Ascending aorta (tissue), 2 donors: ENCODE measurements at places on chromosomes 1 and 21.

- DNase-seq = no peak
Observed at GRCh38 chr1:182783068-182783467, 6.5 kb upstream of the NPL start.

DNA sequence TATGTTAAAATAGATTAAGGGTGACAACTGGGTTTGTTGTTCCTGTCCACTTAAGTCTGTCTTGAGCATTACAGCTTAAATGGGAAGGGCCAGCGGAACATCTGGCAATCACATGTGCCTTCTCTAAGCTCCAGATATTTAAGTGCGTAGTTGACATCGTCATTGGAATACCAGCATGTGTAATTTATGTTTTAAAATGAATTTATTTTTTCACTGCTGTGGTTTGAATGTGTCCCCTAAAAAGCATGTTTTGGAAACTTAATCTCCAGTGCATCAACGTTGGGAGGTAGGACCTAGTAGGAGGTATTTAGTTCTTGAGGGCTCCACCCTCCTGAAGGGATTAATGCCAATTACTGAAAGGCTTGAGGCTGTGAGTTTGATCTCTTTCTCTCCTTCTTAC is 13.4 kb downstream of the ZCCHC17 start:
- no peak for DNase-seq

- no peak for DNase-seq
Observed at GRCh38 chr21:26136671-26137070, 33.9 kb downstream of the APP start.

DNA sequence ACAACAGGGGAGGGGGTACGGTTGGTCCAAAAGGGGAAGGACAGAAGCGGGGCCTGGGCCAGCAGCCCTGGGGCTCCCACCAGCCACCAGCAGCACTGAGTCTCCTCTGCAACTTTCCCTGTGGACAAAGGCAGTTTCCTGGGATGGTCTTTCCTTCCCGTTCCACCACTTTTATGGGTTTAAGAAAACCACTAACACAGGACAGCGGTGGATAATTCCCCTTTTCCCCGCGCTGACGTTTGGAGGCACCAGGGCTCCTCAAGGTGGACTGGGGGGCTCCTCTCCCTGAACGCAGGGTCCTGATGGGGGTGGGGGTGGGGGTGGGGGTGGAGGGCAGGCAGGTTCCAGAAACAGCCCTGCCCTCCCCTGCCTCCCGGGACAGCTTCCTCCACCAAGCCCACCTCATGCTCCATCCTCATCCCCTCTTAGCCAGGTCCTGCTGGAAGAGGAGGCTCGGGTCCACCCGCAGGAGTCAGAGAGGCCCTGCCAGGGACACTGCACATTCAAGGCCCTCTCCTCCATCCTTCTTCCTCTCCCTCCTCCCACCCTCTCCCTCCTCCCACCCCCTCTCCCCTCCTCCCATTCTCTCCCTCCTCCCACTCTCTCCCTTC is 4.8 kb upstream of the COL6A1 start:
- no peak for DNase-seq

DNA sequence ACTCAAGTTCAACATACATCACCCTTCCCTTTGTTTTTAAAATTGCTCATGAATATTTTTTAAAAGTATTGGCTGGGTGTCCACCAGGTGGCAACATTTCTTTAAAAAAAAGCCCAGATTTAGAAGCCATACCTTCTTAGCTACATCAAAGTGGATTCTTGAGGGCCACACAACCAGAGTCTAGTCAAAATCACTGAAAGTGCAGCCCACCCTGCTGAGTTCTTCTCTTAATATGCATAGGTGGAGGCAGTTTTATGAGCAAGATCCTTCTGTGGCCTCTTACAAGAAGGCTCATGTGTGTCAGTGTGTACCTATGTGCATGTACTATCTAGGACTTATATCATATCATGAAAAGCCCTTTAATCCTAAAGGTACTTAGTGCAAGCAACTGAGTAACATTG is 16.9 kb upstream of the GNG12 start:
- DNase-seq = no peak

DNA sequence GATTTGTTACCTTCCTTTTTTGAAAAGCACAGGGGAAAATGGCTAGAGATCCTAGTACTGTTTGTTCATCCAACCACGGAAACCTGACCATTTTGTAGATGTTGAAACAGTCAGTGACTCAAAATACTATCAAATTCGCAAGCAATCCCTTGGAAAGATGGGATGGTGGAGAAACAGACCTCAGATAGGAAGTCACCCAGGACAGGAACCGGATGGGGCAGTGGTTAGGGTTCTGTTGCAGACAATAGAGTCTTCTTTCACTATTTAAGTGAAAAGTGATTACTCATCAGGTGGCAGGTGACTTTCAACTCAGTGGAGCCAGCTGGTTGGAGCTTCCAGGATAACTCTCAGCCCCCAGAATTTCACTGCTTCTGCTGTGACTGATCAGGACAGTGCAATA is 17.0 kb downstream of the LHX4 start:
- no peak for DNase-seq

DNA sequence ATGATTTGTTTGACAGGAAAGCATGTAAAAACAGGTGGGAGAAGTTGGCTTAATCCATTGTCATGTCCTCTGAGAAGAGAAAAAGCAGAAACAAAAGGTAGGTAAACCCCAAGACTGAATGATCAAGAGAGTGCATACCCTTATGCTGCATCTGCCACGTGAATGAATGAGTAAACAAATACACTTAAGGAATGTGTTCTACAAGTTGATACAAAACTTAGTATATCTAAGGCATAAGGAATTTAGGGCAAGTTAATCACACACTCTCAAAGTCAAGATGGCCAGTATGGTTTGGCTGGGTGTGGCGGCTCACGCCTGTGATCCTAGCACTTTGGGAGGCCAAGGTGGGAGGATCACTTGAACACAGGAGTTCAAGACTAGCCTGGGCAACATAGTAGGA is 34.2 kb downstream of the HMCN1 start:
- DNase-seq = no peak

- no peak for DNase-seq
Observed at GRCh38 chr1:38141483-38141882, 94.9 kb upstream of the POU3F1 start.

DNA sequence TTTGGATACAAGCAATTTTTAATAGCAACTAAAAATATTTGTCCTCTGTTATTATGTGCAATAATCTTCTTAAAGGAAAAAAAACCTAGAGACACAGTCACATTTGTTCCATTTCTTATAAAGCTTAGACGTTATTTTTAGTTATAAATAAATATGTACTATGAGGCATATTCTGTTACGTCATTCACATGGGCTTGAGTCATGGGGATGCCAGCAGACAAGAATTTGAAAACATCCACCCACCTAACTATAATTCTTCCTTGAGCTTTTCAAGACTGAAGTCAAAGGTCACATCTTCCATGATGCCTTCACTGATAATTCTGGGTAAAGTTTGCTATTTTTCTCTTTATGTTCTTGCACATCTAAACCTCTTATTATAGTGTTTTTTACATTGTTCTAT is 268.8 kb downstream of the KCTD3 start:
- DNase-seq = no peak

DNA sequence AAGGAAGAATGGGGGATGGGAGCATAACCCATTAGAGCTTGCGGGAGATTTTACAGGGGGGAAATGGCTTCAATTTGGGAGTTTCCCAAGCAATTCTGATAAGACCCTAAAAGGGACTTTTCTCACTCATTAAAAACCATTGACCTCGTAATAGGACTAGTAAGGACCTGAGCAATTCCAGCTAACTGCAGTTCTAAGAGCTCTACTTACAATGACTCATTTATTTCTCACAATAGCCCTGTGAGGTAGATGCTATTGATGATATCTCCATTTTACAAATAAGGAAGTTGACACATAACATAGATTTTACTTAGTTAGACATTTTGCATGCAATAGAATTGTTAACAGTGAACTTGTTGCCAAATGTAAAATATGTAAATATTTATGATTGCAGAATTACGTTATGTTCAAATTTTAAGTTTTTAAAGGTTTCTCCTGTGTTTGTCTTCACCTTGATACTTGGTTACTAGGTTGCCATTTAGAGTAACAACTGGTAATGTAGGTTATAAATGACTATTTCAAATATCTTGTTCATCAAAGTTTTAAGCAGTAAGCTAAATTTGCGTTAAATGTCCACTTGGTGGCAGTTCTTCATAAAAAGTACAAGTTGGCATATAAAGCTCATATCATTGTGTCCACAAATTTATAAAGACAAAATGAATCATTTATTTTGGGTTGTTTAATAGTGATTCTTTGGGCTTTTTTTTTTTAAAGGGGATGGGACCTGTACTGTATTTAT is 182.0 kb downstream of the PLA2G4A start:
- DNase-seq = no peak

- DNase-seq = no peak
Observed at GRCh38 chr1:92538048-92538412, 51.3 kb upstream of the GFI1 start.

GRCh38 chr1:41898191-41898713 is 20.5 kb downstream of the HIVEP3 start:
- DNase-seq = no peak

DNA sequence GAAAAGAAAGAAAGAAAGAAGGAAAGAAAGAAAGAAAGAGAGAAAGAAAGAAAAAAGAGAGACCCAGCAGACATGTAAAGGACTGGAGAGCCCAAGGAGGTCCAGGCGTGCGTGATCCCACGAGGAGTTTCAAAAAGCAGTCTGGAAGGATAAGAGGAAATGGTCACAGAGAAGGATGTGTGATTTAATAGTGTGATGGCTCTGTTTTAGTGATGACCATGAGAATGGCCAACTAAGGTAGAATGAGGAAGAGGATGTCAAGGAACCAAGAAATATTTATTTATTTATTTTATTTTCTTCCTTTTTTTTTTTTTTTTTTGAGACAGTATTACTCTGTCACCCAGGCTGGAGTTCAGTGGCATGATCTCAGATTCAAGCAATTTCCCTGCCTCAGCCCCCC is 25.5 kb downstream of the PTGS2 start:
- DNase-seq = no peak

DNA sequence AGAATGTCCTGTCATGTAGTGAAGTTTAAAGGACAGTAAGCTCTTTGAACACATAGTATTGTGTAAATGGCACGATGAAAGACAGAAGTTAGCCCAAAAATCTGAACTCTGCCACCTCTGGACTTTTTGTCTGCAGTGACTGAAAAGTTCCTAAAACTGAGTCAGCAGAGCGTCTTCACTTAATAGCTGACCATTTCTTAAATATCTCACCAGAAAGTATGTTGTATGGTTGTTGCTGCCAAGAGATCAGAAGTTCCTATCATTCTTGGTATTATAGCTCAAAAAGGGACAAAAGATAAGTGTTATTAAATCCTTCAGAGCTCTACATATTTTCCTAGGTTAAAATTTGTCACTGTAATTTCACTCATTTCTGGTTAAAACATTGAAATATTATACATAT is 1003.0 kb downstream of the TTLL7 start:
- no peak for DNase-seq

GRCh38 chr1:7207875-7208646 is 422.8 kb downstream of the CAMTA1 start:
- DNase-seq = no peak

DNA sequence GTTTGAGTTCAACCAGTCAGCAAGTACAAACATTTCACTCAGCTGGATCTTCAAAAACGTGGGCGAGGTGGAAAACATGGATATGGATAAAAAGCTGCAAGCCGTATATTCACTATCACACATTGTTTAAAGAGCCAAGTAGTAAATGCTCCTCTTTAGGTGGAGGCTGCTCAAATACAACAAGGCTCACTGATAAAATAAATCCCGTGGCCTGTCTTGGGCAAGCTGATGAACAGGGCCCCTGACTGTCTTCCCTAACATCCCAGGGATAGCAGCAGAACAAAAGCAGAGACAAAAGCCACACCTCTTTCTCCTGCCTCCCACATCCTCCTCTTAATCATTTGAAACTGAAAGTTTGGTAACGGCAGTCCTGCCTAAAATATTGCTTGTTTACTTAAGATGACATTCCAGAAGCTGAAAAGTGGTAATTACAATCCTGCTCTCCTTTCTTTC is 357.7 kb downstream of the TTLL7 start:
- no peak for DNase-seq

- no peak for DNase-seq
Observed at GRCh38 chr1:91133248-91133647, 111.4 kb upstream of the ZNF644 start.

GRCh38 chr1:31936278-31936980 is 1.7 kb downstream of the PTP4A2 start:
- DNase-seq = no peak

DNA sequence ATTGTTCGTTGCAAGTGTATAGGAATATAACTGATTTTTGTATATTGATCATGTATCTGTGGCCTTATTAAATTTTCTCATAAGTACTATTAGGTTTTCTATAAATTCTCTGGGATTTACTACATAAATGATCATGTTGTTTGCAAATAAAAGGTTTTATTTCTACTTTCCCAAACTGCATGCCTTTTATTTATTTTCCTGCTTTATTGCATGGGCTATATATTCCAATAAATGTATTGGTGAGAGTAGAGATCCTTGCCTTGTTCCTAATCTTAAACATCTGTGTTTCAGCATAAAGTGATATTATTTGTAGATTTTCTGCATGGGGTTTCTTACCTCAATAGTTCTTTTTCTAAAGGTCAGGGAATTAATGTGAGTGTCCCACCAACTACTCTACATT is 107.0 kb upstream of the CD55 start:
- no peak for DNase-seq

- DNase-seq = no peak
Observed at GRCh38 chr1:43370564-43370963, 2.8 kb upstream of the ELOVL1 start.

- no peak for DNase-seq
Observed at GRCh38 chr1:241611736-241612135, 28.4 kb downstream of the CHML start.

DNA sequence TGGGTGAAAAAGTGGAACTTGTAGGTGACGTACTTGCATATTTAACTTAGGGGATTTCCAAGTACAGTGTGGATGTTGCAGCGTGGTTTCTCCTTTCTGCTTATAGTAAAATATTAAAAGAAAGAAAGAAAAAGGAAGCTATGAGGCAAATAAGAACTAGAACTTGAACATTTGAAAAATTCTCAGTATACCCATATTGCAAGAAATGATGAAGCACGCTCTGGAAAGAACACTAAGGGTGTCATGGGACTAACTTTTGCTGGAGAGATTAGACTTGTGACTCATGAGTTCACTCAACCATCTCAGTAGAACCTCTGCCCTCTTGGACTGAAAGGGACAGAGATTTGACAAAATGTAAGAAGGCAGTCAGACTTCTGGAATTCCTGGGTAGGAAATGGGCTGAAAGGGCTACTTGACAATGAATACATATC is 704.5 kb upstream of the ADGRL4 start:
- DNase-seq = no peak

GRCh38 chr1:119893238-119893791 is 3.0 kb downstream of the ADAM30 start:
- no peak for DNase-seq

- no peak for DNase-seq
Observed at GRCh38 chr1:27538793-27539192, 48.8 kb upstream of the WASF2 start.

GRCh38 chr1:159868766-159869165 is 6.3 kb upstream of the VSIG8 start:
- DNase-seq = no peak

- no peak for DNase-seq
Observed at GRCh38 chr1:180168786-180169639, 14.3 kb downstream of the QSOX1 start.

GRCh38 chr1:152817309-152817708 is 5.5 kb downstream of the LCE1B start:
- DNase-seq = no peak
